Natural killer cell (primary cell): ENCODE measurements at places on chromosomes 1 and 21. TPM values are rescaled to one million over a fixed set of nuclear protein-coding genes. Genes with fewer than 3 reads are reported as not detected.

DNA sequence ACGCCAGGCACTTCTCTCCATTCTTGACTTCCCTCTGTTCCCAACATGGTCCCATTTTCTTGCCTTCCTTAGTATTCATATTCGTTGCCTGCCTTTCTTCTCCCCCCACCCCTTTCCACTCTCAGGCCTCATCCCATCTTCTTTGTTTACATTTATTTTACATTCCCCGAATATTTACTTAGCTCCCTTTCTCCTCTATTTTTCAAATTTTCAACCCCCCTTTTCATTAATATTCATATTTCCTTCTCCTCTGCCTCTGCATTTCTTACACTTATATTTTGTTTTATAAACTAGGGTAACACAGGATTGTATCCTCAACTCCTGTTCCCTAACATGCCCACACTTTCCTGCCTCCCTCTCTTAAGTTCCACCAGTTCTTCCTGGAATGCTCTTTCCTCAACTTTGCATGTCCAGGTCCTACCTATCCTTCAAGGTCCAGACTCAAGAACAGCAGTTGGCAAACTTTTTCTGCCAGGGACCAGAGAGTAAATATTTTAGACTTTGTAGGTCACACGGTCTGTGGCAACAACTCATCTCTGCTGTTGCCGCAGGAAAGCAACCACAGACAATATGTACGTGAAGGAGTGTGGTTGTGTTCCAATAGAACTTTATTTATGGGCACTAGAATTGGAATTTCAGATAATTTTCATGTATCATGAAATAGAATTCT is 29.8 kb upstream of the A3GALT2 start:
- no peaks in the 10 kb centered on the region for H3K36me3 ChIP-seq
- peak overlapping the region; percentile 83 for H3K27ac ChIP-seq
- peaks cover 30% of the 10 kb centered on the region for H3K4me1 ChIP-seq
- DNase-seq, result no peak

- no peak overlapping the region for H3K27ac ChIP-seq
- no peaks in the 10 kb centered on the region for H3K27me3 ChIP-seq
- H3K4me1 ChIP-seq, result peaks cover 3% of the 10 kb centered on the region
- H3K4me3 ChIP-seq, result no peak overlapping the region
- no peak for DNase-seq
Observed at GRCh38 chr1:199018471-199019135, 379.8 kb downstream of the PTPRC start.

DNA sequence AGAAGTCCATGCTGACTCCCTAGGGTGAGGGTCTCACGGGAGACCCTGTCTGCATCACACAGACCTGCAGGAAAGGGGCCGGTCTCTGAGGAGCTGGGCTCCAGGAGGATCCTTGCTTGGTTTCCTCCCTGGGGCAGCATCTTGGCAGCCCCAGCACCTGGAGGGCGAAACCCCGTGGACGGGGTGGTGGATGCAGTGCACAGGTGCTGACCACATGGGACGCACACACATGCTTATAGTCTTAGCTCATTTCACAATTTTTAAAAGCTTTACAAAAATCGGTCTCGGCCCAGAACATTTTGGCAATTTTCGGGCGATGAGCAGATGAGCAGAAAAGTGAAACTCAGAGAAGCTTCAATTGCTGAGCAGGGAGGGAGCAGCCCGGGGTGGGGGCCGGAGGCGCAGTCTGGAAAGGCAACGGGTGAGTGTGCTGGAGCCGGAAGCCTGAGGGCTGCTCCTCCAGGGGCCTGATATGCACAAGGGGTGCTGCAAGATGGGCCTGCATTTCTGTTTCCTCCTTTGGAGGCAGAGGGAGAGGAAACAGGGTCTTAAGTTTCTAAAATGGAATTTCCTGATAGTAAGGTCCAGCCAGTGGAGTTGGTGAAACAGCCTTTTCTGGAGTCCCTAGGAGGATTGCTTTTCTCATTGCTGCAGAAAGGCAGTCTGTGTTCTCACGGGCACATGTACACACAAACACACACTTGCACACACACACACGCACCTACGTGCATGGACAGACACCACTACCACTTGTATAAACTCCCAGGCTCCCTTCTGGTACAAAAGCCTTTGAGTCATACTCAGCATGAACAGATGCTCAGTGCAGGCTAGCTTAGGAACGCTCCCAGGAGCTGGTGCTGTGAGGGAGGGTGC is 60.6 kb downstream of the SCCPDH start:
- DNase-seq, result no peak
- H3K27ac ChIP-seq, result no peak overlapping the region
- H3K4me3 ChIP-seq, result no peak overlapping the region
- no peaks in the 10 kb centered on the region for H3K36me3 ChIP-seq

- H3K4me3 ChIP-seq, result no peak overlapping the region
- DNase-seq, result no peak
- H3K36me3 ChIP-seq, result no peaks in the 10 kb centered on the region
- no peak overlapping the region for H3K27ac ChIP-seq
Observed at GRCh38 chr1:55051621-55052020, 12.3 kb downstream of the PCSK9 start.

- DNase-seq, result no peak
- H3K27ac ChIP-seq, result no peak overlapping the region
- no peak overlapping the region for H3K4me3 ChIP-seq
- H3K27me3 ChIP-seq, result no peaks in the 10 kb centered on the region
- no peaks in the 10 kb centered on the region for H3K4me1 ChIP-seq
- H3K36me3 ChIP-seq, result no peaks in the 10 kb centered on the region
Observed at GRCh38 chr1:201656311-201657032, 117.5 kb downstream of the NAV1 start.

NTRK1 gene
- total RNA-seq, result 2.4 TPM
